ENCODE measurements at places on chromosomes 4 and X.

- no peak for DNase-seq
Measured at GRCh38 chrX:22165732-22166457, 106.8 kb upstream of the CBLL2 start.

DNA sequence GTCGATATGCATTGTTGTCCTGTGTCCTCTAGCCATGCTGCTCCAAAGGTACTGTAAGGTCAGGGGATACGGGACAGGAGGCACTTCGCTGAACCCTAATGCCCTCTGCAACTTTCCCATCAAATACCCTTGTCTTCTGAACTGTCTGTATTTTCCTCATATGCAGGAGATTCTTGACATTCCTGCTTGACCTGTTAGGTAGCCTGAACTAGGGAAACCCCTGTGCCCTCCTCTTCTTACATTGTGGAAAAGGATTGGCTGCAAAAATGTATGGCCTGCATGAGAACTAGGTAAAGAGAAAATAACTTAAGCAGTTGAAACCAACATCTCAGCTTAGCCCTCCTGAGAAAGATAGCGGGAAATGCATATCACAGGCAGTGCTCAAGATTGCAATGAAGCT, 11.4 kb downstream of the RTL8B start:
- no peak for DNase-seq

- no peak for DNase-seq
Measured at GRCh38 chrX:10988653-10989052, 122.5 kb upstream of the HCCS start.

- DNase-seq, result no peak
Measured at GRCh38 chr4:10168151-10168550, 51.6 kb upstream of the WDR1 start.

- DNase-seq, result no peak
Measured at GRCh38 chrX:22097012-22097694, 65.0 kb downstream of the PHEX start.

- no peak for DNase-seq
Measured at GRCh38 chrX:108584617-108585211, 145.1 kb downstream of the COL4A5 start.
